Hematopoietic multipotent progenitor cell treated with erythropoietin and hydrocortisone succinate and interleukin-3 and kit ligand, for 15 days (in vitro differentiated cells): ENCODE measurements at places on chromosomes 1 and 21.

GRCh38 chr1:234502785-234503184, 23.8 kb upstream of the TARBP1 start:
- DNase-seq, result no peak

- DNase-seq, result no peak
Measured at GRCh38 chr1:210104103-210104502, 128.5 kb upstream of the SERTAD4 start.

DNA sequence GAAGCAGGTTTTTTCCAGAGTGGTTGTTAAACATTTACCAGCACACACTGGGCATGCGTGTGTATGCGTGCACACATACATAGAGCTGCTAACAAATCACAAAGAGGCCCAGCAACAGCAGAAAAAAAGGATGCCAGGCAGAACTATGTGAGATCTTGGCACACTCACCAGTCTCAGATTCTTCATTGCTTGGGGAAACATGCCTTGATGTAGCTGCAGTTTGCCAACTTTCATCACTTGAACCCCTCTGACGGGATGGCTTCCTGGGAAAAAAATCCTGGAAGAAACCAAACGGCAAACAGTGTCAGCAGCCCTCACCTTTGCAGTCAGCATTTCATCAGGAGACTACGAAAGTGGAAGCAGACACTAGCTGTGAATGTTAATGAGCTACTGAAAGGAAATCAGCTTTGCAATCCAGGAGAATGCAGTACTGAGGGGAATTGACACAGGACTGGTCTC, 609.1 kb downstream of the KIF26B start:
- no peak for DNase-seq

- DNase-seq, result no peak
Measured at GRCh38 chr1:219184337-219184736, 10.7 kb downstream of the LYPLAL1 start.

- DNase-seq, result no peak
Measured at GRCh38 chr1:225146478-225146877, 217.0 kb downstream of the DNAH14 start.

GRCh38 chr1:19330449-19331135, 18.5 kb downstream of the SLC66A1 start:
- no peak for DNase-seq

- DNase-seq, result no peak
Measured at GRCh38 chr1:85935234-85935633, 221.3 kb downstream of the COL24A1 start.

DNA sequence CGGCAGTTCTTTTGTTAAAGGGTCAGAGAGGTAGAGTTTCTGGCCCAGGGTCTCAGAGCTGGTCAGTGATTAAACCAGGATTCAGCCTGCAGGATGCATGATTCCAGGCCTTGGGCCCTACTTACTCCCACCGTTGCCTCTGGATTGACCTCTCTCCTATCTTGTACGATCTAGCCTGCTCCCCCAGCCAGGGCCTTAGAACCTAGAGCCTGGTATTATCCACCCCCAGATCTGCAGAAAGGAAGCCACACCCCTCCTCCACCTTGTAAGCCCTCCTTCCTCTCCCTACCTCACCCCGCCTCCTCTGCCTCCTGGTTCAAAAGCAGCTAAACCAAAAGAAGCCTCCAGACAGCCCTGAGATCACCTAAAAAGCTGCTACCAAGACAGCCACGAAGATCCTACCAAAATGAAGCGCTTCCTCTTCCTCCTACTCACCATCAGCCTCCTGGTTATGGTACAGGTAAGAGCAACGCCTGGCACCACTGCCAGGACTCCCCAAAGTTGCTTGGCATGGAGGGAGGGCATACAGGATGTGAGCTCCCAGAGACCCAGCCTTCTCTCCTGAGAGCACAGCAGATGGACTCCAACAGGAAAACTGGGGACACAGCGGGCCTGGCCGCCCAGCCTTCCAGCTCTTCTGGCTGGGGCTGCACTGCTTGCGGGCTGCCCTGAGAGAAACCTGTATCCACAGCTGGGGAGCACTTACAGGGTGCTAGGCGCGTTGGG, at the start of gene CD52:
Gene CD52, plus strand, starts transcription at position 347 of the 726 bp plus-strand sequence. Its CDS starts 60 bp downstream, at position 407.
- DNase-seq, result no peak

- no peak for DNase-seq
Measured at GRCh38 chr1:27557596-27558340, 46.2 kb downstream of the AHDC1 start.
